K562 (cell line): ENCODE measurements at places on chromosomes 7 and 10. TPM values are rescaled to one million over a fixed set of nuclear protein-coding genes. Genes with fewer than 3 reads are reported as not detected.
A peak's percentile ranks its signal among the peaks of the same experiment; 100 is the strongest.

- H3K27me3 ChIP-seq: no peaks in the 10 kb centered on the region; the same call in 2 of the 3 replicates
- no peaks in the 10 kb centered on the region; the same call in 1 of the 2 replicates for H3K4me1 ChIP-seq
- DNase-seq: no peak
- no peak overlapping the region for H3K27ac ChIP-seq
- no peak overlapping the region for H3K4me3 ChIP-seq
- no peaks in the 10 kb centered on the region for H3K36me3 ChIP-seq
Measured at GRCh38 chr10:118567701-118568248, 27.7 kb downstream of the PRLHR start.

GRCh38 chr10:114674346-114674745, 16.3 kb upstream of the ABLIM1 start:
- no peaks in the 10 kb centered on the region for H3K27me3 ChIP-seq
- no peak overlapping the region for H3K4me3 ChIP-seq
- DNase-seq: no peak
- H3K27ac ChIP-seq: no peak overlapping the region

DNA sequence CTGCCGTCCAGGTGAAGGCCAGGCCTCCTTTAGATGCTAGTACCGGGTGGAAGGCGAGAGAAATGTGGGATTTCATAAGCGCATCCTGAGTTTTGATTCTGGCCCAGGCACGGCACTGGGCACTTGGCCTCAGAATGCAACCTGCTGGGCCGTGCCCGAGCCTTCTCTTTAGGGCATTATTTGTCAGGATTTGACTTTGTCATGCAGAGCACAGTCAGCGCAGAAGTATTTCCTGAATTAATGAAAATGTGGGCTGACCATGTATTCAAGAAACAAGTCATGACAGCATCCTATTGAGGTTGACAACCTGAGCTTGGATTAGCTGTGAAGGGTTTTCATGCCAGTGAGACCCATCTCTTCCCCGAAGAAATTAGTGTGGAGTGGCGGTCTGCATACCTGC, 34.4 kb downstream of the RCC1L start:
- peaks cover 23% of the 10 kb centered on the region; the same call in 1 of the 3 replicates for H3K36me3 ChIP-seq
- H3K4me1 ChIP-seq: no peaks in the 10 kb centered on the region
- no peaks in the 10 kb centered on the region for H3K27me3 ChIP-seq
- H3K4me3 ChIP-seq: no peak overlapping the region

GRCh38 chr10:621513-621912, 68.0 kb downstream of the DIP2C start:
- no peaks in the 10 kb centered on the region for H3K36me3 ChIP-seq
- H3K4me3 ChIP-seq: no peak overlapping the region
- H3K27me3 ChIP-seq: peaks cover 38% of the 10 kb centered on the region
- peaks cover 12% of the 10 kb centered on the region for H3K4me1 ChIP-seq

DNA sequence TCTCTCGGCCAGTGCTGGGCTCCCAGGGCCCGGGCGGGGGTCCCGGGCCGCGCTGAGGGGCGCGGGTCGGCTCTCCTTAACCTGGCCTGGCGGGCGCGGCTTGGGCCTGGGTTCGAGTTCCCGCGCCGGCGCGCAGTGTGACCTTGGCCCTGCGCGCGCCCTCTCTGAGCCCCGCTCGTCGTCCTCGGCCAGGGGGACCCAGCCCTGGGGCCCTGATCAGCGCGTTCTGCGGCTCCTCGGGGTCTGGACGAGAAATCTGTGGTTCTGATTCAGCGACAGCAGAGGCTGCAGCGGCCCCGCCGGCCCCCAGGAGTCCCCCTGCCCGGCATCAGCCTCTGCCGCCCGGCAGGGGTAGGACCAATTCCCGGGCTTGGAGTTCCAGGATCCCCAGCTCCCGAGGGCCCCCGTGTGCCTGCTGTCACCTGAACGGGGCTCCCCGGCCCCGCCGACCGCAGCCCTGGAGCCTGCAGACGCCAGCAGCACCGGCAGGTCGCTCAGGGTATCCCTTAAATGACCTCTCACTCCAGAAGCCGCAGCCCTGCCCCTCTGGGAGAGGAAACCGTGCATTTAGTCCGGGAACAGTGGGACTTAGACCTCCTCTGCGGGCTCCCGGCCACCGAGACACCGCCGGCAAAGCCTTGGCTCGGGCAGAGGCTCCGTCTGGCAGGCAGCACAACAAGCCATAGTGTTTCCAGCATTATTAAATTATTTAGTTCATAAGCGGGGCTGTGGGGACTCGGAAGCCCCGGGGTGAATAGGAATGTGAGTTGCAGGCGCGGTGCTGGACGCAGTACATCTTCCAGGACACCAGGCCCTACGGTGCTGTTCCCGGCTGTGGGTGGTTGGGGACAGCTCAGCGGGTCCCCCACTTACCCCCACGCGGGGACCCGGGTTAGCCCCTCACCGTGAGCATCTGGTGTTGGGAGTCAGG, 572 bp downstream of the CHST12 start:
- H3K27me3 ChIP-seq: no peaks in the 10 kb centered on the region
- no peaks in the 10 kb centered on the region; the same call in 2 of the 3 replicates for H3K36me3 ChIP-seq
- peak overlapping the region; percentile 80 for H3K4me3 ChIP-seq
- H3K4me1 ChIP-seq: peaks cover 53% of the 10 kb centered on the region

DNA sequence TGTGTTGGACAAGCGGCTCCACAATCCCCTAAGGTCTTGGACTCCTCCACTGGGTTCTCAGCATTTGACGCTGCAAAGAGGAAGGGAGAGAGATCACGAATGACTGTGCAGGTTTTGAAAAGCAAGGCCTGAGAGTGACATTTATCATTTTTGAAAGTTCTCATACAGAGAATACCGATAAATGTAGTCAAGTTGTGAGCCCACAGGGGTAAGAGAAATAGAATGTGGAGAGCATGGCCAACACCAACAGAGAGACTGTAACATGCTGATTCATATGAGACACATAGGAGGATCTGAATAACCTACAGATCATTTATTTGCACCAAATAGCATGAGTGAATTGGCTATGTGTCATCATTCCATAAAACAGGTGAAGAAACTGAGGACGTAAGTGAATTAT, 230.5 kb upstream of the MBL2 start:
- no peak for DNase-seq
- no peaks in the 10 kb centered on the region for H3K36me3 ChIP-seq
- no peaks in the 10 kb centered on the region for H3K4me1 ChIP-seq

GRCh38 chr7:69588773-69589172, 9.5 kb upstream of the AUTS2 start:
- no peaks in the 10 kb centered on the region for H3K4me1 ChIP-seq
- H3K27me3 ChIP-seq: no peaks in the 10 kb centered on the region
- H3K27ac ChIP-seq: no peak overlapping the region
- DNase-seq: no peak
- no peak overlapping the region for H3K4me3 ChIP-seq
- H3K36me3 ChIP-seq: no peaks in the 10 kb centered on the region

- H3K27me3 ChIP-seq: no peaks in the 10 kb centered on the region
- no peaks in the 10 kb centered on the region for H3K4me1 ChIP-seq
- no peak overlapping the region for H3K27ac ChIP-seq
- H3K4me3 ChIP-seq: no peak overlapping the region
Measured at GRCh38 chr7:124700655-124701054, 64.9 kb downstream of the GPR37 start.

DNA sequence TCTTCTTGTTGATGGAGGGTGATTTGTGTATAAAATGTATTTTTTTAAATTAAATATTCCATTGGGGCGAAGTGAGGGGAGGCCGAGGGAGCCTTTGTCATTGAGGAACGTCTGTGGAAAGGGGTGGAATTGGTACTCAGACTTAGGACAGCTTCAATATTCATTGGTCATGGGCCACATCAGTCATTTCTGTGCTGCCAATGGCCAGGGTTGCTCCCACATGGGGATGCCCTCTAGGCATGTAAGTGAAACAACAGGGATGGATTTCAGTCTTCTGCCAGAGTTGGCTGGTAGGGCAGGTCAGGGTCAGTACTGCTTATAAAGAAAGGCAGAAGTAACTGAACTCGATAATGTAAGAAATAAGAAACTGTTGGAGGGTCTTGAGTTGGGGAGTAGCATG, 47.2 kb downstream of the NEURL1 start:
- H3K36me3 ChIP-seq: no peaks in the 10 kb centered on the region
- H3K27ac ChIP-seq: no peak overlapping the region
- H3K27me3 ChIP-seq: no peaks in the 10 kb centered on the region
- H3K4me1 ChIP-seq: no peaks in the 10 kb centered on the region

GRCh38 chr10:2038036-2038435, 300.7 kb upstream of the ADARB2 start:
- H3K4me1 ChIP-seq: no peaks in the 10 kb centered on the region
- H3K27me3 ChIP-seq: no peaks in the 10 kb centered on the region
- H3K4me3 ChIP-seq: no peak overlapping the region
- H3K36me3 ChIP-seq: no peaks in the 10 kb centered on the region
- H3K27ac ChIP-seq: no peak overlapping the region
- no peak for DNase-seq

- H3K36me3 ChIP-seq: no peaks in the 10 kb centered on the region
- H3K4me1 ChIP-seq: peaks cover 11% of the 10 kb centered on the region
- peaks cover 43% of the 10 kb centered on the region for H3K27me3 ChIP-seq
- DNase-seq: no peak
Measured at GRCh38 chr7:101555921-101556275, 73.2 kb downstream of the MYL10 start.

- no peaks in the 10 kb centered on the region; the same call in 2 of the 3 replicates for H3K36me3 ChIP-seq
- no peak overlapping the region for H3K4me3 ChIP-seq
- DNase-seq: no peak
- peaks cover 7% of the 10 kb centered on the region; the same call in 2 of the 3 replicates for H3K4me1 ChIP-seq
- no peak overlapping the region for H3K27ac ChIP-seq
Measured at GRCh38 chr7:10579561-10579960, 394.1 kb upstream of the PHF14 start.

DNA sequence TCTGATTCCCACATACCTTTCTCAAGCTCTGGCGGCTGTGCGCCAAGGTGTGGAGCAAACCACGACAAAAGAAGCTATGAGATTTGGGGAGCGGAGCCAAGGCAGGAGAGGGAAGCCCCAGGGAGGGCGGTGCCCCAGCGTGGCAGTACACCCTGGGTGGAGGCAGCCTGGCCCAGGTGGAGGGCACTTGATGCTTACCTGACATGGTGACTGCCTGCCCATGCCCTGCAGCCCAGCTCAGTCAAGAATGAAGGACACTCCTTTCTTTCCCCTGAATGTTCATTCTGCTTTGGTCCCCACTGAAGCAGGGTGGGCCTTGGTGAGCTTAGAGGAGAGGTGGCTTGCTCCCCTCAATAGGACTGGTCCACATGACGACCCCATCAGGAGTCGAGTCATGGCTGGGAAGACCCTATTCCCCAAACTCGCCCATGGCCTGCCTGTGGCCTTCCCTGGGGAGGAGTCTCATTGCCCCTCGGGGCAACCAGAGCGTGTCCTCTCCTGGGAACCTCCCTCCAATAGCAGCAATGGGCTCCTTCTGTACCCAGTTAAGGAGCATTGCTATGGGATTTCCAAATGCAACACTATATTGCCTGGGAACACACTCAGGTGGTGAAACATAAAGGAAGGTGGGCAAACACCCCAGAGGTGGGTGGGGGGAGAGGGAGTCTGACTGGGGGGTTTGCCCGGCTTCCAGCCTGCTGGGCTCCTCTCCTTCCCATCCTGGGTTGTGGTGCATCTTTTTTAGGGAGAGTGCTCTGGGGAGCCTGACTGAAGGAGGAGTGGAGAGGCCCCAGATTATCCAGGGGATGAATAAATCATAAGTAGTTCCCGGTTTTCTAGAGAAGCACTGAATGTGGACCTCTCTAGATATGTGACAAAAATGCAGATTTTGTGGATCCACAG, 22.7 kb downstream of the RAMP3 start:
- peaks cover 64% of the 10 kb centered on the region for H3K27me3 ChIP-seq
- no peaks in the 10 kb centered on the region for H3K4me1 ChIP-seq
- no peak for DNase-seq
- no peaks in the 10 kb centered on the region for H3K36me3 ChIP-seq

- DNase-seq: no peak
- no peaks in the 10 kb centered on the region for H3K36me3 ChIP-seq
- no peak overlapping the region for H3K27ac ChIP-seq
- peaks cover 19% of the 10 kb centered on the region for H3K4me1 ChIP-seq
- peaks cover 57% of the 10 kb centered on the region for H3K27me3 ChIP-seq
- H3K4me3 ChIP-seq: no peak overlapping the region
Measured at GRCh38 chr7:149863500-149863899, 10.3 kb upstream of the ATP6V0E2 start.

DNA sequence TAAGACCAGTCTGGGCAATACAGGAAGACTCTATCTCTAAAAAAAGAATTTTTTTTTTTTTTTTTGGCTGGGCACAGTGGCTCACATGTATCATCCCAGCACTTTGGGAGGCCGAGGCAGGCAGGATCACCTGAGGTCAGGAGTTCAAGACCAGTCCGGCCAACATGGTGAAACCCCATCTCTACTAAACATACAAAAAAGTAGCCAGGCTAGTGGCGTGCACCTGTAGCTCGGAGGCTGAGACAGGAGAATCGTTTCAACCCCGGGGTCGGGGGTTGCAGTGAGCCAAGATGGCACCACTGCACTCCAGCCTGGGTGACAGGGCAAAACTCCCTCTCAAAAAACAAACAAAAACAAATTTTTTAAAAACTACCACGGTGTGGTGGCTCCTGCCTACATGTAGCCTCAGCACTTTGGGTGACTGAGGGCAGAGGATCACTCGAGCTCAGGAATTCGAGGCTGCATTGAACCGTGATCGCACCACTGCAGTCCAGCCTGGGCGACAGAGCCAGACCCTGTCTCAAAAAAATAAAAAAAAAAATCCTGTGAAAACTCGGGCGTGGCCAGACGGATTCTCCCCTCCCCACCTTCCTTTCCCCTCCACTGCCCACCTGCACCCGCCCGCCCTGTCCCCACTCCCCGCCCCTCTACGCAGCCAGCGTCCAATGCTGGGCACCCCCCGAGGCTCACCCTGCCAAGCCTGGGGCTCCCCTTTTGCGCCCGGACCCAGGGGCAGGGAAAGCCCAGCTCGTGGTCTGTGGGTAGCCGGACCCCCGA, 745 bp upstream of the ORAI2 start:
- peaks cover 18% of the 10 kb centered on the region for H3K4me1 ChIP-seq
- H3K36me3 ChIP-seq: peaks cover 8% of the 10 kb centered on the region; the same call in 1 of the 3 replicates
- DNase-seq: peak; percentile 45
- peak overlapping the region; percentile 56; the same call in 1 of the 3 replicates for H3K27ac ChIP-seq
- H3K4me3 ChIP-seq: peak overlapping the region; percentile 80
- H3K27me3 ChIP-seq: no peaks in the 10 kb centered on the region

DNA sequence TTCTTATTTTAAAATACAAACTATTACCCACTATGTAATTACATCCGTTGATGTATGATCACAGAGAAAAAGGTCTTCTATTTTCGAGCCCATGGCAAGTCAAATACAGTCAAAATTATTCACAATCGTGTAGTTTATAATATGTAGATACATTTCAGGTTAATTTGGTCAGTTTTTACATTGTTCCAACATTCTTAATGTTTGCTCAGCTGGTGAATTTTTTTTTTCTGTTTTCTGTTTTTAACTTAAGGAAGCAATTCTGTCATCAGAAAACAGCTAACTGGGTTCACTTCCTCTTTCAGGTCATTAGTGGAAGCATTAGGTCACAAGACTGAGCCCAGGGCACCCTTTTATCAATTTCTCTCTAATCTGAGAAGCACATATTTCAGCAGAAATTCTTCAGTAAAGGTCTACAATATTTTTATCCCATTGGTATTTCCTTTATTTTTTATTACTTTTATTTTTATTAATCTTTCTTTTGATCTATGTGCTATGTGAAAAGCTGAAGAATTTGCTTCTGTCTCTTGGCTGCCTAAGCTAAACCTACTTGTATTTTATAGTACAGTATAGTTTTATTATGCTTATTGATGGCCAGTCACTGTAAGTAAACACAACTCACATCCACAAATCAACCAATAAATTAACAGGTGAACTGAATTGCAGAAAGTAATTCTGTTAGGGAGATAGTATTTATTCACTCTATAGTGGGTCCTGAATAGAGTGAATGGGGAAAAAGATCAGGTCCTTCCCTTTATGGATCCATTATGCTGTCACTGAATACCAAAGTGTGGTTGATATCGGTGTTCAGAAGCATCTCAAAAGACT, 84.6 kb downstream of the ICA1 start:
- no peak overlapping the region for H3K4me3 ChIP-seq
- H3K27ac ChIP-seq: peak overlapping the region; percentile 24; the same call in 1 of the 3 replicates
- peaks cover 22% of the 10 kb centered on the region for H3K4me1 ChIP-seq
- DNase-seq: no peak
- no peaks in the 10 kb centered on the region for H3K36me3 ChIP-seq

MUC12 gene
- total RNA-seq: 0.40 and 1.1 TPM in 2 replicates

ADAM22 gene
- 0.18 and 0.40 TPM in 2 replicates for total RNA-seq

DNAJB6 gene
- total RNA-seq: 128 and 131 TPM in 2 replicates

DGKI gene
- total RNA-seq: not detected in 2 replicates
